CD4-positive, alpha-beta T cell treated with Interleukin-2 at 100 ng/mL for 4 hours (primary cell): ENCODE measurements at places on chromosomes 16 and 17.
A peak's percentile ranks its signal among the peaks of the same experiment; 100 is the strongest.

GRCh38 chr16:70605283-70605657, 41.1 kb upstream of the IL34 start:
- no peak for DNase-seq

DNA sequence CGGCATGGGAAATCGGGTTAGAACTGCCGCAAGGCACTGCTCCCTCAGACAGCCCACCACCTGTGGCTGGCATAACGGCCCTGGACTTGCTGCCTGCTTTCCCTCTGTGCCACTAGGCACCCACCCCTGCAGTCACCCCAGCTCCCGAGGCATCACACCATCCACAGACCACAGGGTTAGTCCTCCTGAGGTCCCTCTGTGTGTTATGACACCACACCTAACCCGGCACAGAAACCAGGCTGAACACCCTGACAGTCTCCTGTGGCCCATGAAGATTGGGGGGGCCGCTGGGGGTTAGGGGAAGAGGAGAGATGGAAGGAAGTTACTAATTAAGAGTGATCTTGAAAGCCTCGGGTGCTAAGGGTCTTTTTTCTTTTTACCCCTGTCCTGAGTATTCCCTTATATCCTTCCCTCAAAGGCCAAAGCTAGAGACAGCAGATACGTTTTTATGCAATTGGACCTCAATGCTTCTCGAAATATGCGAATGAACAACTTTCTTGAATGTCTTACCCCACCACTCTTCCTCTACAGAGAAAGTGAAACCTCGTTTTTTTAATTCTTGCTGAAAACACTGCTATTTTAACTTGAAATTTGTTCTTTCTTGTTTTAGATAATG, 7.0 kb downstream of the CYTH1 start:
- peak; percentile 69 for DNase-seq

DNA sequence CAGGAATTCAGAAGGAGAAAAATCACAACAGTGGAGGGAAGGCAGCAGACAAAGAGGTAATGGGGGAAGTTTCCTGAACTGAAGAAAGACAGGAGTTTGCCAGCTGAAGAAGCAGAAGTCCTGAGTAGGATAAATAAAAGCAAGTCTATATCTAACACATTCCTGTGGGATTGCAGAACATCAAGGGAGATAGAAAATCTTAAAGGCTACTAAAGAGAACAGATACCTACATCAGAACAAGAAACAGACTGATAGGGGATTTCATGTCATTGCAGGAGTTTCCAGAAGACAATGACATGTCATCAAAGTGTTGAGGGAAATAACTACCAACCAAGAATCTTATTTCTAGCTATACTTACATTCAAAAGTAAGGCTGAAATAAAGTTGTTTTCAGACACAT, 21.3 kb upstream of the CRYBA1 start:
- DNase-seq: no peak

- DNase-seq: no peak
Observed at GRCh38 chr17:56305007-56305406, 151.7 kb downstream of the ANKFN1 start.

DNA sequence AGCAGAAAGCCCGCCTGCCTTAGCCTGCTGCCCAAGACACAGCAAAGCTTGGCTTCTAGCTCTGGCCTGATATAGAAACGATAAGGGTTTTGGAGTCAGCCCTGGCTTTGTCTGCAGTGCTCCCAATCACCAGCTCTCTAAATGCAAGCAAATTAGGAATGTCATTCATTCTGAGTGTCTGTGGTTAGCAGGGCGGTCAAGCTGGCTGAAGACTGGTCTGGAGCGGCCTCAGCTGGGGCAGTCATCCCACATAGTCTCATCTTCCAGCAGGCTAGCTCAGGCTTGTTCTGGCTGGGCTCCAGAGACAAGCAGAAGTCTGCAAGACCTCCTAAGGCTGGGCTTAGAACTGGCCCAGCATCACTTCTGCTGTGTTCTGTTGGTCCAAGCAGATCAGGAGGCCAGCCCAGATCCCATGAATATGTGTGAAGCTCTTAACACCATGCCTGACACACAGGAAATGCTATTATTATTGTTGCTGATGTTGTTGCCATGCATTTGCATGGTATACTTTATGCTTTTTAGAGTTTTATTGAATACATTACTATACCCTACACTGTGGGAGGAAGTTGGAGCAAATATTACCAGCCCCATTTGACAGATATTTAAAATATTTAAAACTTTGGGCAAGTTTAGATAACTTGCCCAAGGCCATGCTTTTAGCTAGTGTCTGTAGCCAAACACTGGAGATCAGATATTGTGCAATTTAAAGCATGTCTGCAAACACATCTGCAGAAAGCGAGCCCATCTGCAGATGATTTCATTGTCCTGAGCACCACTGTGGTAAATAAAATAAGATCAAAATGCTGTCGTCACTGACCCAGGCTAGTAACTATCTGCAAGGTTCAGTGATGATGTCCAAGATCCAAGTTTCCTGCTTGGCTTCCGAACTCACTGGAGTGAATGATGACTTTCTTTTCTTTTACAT, 24.8 kb downstream of the TMC7 start:
- no peak for DNase-seq

DNA sequence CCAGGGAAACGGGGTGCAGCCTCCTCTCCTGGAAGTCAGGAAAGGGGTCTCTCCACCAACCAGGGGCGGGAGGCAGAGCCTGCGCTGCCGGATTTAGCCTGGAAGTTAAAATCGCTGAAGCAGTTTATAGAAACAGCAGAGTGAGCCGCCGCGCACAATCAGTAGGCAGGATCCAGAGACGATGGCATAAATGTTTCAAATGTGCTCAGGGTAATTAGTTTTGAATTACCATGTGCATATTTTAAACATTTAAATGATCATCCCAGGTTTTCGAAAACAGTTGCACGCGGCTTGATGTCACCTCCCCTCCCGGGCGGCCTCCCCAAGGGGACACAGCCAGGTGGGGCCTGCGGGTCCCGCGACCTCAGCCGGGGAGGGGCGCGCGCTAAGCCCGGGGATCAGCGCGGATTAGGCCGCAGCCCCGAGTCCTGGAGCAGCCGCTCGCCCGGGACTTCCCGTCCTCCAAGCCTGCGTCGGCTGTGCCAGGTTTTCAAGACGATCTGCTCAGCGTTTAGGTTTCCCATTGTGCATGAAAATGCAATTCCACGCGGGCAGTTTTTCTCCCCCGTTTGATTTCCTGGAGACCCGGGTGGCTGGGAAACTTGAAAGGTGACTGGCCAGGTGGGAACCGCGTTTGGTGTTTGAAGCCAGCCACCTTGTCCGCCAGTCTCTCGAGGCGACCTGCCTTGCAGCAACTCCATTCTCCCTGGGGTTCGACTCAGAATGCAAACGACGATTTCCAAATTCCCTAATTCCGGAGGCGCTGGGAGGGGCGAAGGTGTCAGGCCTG, 78.3 kb downstream of the RPA1 start:
- peak; percentile 5 for DNase-seq
